Gastroesophageal sphincter (tissue), 4 donors: ENCODE measurements at places on chromosomes 2 and 18. TPM values are rescaled to one million over a fixed set of nuclear protein-coding genes. Genes with fewer than 3 reads are reported as not detected.

Gene HS1BP3
- total RNA-seq = 49.7 TPM

Gene LIMS4
- 5.6 TPM for total RNA-seq

Gene DUSP19
- 10.0 TPM for total RNA-seq

Gene DPP10
- 4.6 TPM for total RNA-seq

DNA sequence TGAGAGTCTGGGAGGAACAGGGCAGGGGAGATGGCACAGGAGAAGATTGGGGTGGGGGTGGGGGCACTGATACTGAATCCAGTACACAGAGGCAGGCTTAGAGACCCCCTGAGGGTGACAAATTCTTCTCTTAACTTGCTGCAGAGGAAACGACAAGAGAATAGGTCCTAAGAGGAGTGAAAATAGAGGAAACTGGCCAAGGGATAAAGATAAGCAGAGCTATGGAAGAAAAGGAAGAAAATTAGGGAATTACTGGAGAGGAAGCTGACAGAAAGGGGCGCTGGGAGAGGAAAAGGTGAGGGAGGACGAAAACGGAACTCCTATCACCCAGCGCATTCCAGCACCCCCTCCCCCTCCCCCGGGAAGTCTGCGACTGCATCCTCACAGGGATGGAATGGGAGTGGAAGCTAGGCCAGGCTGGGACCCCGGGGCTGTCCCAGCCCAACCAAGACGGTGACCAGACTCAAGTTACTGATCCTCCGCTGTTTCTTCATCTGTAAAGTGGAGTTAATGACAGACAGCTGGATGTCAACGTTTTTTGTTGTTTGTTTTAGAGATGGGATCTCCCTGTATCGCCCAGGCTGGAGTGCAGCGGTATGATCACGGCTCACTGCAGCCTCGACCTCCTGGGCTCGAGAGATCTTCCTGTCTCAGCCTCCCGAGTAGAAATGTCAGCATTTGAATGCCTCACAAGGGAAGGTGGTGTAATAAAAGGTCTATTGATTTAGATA is 2.6 kb upstream of the EMX1 start:
- no peak for ATAC-seq

- peak; percentile 57 for ATAC-seq
Observed at GRCh38 chr2:109148117-109148746, 19.2 kb downstream of the SH3RF3 start.

DNA sequence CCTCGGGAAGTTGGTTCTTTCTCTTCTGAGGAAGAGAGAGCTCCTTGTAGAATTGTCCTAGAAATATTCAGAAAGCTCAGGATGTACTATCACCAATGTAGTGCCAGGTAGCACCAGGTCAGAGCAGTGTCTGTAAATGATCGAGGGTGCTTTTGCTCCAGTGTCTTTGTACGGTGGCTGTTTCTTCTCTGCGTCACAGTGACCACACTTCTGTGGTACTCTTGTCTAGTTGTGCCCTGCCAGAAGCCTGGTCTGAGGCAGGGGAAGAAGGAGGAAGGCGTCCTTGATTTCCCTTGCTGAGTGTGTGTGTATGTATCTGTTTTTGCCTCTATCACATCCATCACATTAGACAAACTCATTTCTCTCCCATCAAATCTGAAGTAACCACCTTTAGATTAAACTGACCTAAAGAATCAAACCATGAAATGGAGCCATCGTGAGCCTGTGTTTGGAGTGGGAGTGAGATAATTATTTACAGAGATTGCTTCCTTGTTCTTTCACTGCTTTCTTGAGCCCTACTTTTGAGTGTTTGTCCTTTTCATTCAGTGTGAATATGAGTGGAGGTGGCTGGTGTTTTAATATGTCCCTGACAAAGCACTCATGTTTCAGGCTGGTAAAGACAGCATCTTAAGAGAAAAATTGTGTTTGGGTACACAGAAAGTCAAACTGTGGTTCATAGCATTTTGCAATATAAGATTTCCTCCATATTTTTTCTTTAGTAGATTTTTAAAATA is 97.2 kb downstream of the ACOXL start:
- no peak for ATAC-seq

GRCh38 chr18:77772177-77772576 is 522.5 kb downstream of the GALR1 start:
- peak; percentile 16 for ATAC-seq

DNA sequence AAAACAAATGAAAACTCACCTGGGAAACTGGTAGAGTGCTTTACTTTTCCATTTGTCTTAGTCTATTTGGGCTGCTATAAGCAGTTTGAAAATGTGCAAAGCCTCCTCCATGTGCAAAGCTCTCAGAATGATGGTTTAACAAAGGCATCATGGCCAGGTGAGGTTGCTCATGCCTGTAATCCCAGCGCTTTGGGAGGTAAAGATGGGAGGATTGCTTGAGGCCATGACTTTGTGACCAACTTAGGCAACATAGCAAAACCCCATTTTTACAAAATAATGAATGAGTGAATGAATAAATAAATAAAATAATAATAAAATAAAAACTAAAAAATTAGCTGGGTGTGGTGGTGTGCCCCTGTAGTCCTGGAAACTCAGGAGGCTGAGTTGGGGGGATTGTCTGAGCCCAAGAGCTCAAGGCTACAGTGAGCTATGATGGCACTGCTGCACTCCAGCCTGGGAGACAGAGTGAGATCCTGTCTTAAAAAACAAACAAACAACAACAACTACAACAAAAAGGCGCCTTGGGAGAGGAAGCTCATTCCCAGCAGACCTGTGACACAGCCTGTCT is 71.8 kb downstream of the MYCN start:
- ATAC-seq = no peak

- ATAC-seq = no peak
Observed at GRCh38 chr18:73381016-73381698, 513.4 kb upstream of the NETO1 start.

DNA sequence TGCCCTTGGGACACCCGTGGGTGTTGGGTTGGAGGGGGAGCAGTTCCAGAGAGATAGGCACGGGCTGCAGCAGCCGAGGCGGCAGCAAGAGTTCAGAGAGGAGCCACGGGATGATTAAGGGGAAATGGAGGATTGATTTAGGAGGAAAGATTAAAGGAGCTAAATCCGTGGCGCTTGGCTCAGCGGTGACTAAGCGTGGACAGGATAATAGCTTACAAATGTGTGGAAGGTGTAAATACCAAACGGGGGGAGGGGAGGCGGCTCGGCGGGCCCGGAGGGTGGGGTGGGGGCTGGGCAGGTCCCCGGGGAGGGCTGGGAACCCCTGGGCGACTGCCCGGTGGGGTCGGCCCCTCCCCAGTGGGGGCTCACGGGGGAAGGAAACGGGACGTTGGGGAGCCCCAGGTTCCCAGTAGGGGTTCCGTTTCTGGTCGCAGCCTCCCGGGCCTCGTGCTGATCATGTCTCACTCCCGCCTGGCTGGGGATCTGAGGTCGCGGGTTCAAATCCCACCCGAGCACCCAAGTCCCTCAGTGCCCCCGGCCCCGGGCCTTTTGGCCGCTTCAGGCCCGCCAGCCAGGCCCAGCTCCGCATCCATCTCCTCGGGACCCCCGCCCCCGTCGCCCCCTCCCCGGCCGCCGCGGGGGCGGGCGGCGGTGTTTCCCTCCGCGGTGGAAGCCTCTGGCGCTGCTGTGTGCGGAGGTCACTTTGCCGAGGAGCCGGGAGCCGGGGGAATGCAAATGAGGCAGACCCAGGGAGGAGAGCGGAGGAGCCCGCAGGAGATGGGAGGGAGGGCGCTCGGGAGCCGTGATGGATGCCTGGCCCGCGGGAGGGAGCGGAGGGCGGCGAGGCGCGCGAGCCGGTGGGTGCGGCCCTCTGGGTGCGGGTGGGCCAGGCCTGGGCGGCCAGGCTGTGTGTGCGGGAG is 8.1 kb downstream of the ASIC4 start:
- peak; percentile 52 for ATAC-seq

- no peak for ATAC-seq
Observed at GRCh38 chr2:238700506-238701340, 147.2 kb upstream of the TWIST2 start.

- ATAC-seq = peak; percentile 30
Observed at GRCh38 chr18:10926621-10927161, 222.7 kb downstream of the PIEZO2 start.

GRCh38 chr2:130871843-130872740 is 35.4 kb downstream of the ARHGEF4 start:
- ATAC-seq = no peak

DNA sequence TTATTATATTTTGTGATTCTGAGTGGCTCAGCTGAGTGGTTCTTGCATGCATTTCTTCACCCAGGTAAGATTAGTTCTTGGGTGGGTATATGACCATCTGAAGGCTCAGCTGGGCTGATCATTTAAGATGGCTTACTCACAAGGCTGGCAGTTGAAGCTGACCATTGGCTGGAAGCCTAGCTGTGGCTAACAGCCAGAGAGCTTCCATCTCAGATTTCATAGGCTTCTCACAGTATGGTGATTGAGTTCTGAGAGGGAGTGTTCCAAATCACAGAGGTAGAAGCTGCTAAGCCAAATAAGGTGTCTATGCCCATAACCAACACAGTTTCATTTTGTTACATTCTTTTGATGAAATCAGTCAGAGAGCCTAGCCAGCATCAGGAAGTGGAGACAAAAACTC is 117.4 kb upstream of the RPRM start:
- no peak for ATAC-seq
